ENCODE measurements at places on chromosomes 5 and 9. TPM values are rescaled to one million over a fixed set of nuclear protein-coding genes. Genes with fewer than 3 reads are reported as not detected.

DNA sequence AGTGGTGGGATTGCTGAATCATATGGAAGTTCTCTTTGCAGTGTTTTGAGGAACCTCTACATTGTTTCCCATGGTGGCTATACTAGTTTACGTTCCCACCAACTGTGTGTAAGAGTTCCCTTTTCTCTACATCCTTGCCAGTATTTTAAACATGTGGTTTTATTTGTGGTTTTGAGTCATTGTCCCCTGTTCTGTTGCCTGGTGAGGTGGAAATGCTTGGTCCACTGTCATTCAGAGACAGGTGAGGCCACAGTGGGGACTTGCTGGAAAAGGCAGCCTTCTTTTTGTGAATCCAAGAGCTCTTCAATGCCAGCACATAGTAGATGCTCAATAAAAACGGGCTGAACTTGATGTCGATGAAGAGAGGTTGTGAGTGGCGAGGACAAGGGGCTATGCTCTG is 44.2 kb downstream of the SH3PXD2B start:
- DNase-seq: no peak

DNA sequence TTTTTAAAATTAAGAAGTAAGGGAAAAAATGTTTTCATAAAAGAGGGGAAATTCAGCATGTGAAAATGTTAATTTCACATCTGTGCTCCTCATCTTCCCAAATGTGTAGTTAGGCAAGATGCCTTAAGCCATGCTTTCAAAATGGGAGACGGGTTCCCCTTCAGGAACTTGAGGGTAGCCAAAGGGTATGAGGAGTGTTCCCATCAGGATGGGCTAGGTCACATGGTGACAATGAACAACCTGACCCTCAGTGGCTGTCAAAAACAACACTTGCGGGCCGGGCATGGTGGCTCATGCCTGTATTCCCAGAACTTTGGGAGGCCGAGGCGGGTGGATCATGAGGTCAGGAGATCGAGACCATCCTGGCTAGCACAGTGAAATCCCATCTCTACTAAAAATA is 178.0 kb downstream of the ACTL7B start:
- DNase-seq: no peak

CLIC3 gene
- not detected for polyA plus RNA-seq

C5orf52 gene
- not detected for polyA plus RNA-seq

- DNase-seq: no peak
These were observed 2.4 kb downstream of the RASEF start for GRCh38 chr9:83060556-83060955.

LHX3 gene
- not detected for polyA plus RNA-seq

DNA sequence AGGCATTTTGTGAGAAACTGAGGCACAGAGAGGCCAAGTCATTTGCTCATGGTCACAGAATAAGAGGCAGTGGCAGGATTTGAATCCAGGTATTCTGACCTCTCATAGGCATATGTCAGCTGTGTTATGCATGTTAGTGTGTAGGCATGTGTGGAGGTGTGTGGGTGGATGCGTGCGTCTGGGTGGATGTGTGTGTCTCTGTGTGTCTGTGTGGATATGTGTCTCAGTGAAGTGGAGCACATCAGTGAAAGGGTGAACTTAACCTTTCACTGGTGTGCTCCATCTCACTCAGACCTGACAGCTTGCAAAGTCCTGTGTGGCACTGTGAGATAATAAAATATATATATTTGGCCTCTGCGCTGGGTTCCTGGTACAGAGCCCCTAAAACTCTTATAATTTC is 32.0 kb upstream of the SMU1 start:
- no peak for DNase-seq

- DNase-seq: no peak
These were observed 17.0 kb downstream of the CDK5RAP2 start for GRCh38 chr9:120562861-120563443.

MSMP gene
- polyA plus RNA-seq: not detected

FCHSD1 gene
- polyA plus RNA-seq: 17.3 TPM

DNA sequence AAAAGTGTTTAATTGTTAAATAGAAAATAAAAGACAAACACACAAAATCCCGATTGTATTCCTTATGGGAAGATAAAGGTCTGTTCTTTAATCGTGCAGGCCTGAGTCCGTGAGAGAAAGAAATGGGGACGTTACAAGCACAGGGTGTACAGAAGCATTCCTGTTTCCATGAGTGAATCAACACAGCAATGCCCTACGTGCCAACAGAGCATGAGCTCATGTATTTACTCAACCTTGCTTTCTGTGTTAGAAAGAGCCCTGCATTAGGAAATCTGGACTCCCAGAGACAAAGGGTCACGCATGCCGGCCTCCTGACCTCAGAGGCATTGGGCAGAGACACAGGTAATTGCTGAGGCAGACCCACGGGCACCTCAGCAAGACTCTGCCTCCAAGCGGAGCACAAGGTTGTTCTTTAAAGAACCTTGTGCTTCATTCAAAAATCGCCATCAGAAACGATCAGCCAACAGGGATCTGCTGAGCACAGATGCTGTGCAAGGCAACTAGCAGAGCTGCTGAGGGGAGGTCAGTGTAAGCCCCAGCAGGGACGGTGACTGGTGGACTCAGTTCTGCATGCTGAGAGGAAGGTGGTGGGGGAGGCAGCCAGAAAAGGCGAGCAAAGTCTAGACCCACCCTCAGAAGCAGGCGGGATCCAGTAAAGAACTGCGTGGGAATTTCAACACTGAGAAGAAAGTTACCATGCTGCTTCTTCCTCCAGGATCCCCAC is 101.0 kb downstream of the TLE1 start:
- peak; percentile 74 for DNase-seq

GRCh38 chr5:95840956-95841705 is 18.6 kb upstream of the GLRX start:
- no peak for DNase-seq

C9orf152 gene
- polyA plus RNA-seq: 0.45 TPM

- DNase-seq: no peak
These were observed 584.0 kb downstream of the CHSY3 start for GRCh38 chr5:130488252-130488651.

- DNase-seq: no peak
These were observed 42.5 kb downstream of the TMEM167A start for GRCh38 chr5:83034528-83035207.

KDM3B gene
- polyA plus RNA-seq: 116 TPM

DNA sequence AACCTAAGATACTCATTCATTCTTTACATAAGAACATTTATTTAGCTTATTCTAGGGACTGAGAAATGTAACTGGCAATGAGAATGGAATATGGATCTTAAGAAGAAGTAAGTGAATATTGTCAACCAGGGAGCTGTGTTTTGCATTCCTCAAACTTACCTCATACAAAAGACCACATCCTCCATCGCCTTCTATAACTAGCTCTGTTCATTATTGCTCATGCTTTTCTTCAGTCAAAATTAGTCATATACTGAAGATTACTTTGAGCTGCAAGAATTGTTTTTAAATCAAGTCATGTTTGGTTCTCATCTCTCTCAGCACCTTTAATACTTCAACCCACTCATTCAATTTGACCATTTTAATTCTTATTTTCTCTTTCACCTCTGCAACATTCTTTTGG is 140.3 kb upstream of the RASA1 start:
- no peak for DNase-seq

C5orf63 gene
- 22.3 TPM for polyA plus RNA-seq

FBXO10 gene
- 16.5 TPM for polyA plus RNA-seq

GRCh38 chr5:110925916-110926315 is 145.6 kb upstream of the TSLP start:
- DNase-seq: no peak

DNA sequence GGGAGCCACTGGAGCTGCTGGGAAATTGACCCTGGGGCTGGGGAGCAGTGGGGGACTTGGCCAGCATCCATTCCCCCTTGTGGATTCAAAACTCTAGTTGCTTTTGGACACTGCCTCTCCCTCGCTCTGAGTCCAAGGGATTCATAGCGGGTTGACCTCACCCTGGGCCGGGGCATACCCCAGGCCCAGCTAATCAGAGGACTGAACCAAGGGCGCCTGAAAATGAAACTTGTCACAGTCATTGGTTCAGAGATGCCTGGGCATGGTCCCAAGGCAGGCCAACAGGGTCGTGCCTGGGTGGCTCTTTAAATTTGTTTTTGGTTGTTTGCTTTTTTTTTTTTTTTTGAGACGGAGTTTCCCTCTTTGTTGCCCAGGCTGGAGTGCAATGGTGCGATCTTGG is 22.6 kb downstream of the STK10 start:
- DNase-seq: no peak

DNA sequence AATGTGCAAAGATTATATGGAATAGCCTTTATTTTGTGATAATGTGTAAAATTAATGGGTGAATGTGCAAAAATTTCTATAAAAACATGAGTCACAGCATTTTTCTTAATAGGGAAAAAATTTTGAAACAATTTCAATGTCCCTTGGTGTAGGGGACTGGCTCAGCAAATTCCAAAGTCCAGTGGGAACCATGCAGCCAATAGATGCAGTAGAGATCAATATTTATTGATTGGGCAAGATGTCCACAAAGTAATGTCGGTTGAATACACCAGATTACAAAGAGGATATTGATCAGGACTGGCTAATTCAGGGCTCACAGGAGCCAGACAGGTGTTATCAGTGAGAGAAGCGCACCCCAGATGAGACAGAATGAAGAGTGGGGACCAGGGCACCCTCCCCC is 62.5 kb downstream of the AMBP start:
- DNase-seq: no peak

NTNG2 gene
- polyA plus RNA-seq: 0.18 TPM

- DNase-seq: no peak
These were observed 56.5 kb upstream of the RAI14 start for GRCh38 chr5:34599471-34600117.

MYOZ3 gene
- polyA plus RNA-seq: 6.9 TPM

GRCh38 chr5:133065471-133065870 is 13.7 kb downstream of the HSPA4 start:
- DNase-seq: no peak

DNA sequence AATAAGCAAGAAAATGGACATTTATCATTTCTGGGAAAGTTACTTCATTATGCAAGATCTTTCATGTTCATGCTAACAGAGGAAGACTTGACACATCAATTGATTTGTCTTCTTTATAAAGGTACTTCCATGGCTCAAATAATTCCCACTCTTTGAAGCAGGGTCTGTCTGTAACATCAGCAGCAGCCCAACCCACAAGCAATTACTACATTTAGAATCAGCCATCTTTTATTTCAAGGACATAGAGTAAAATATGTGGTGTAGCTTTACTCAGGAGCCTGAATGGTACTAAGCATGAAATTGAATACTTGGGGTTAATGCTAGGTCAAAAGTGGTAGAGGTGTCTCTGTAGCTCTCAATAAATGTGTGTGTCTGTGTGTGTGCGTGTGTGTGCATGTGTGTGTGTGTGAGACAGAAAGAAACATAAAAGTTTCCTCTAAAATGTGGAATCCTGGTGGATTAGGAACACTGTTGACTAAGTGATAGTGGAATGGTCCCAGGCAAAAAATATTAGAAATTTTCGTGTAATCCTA is 581.1 kb downstream of the CAAP1 start:
- peak; percentile 42 for DNase-seq
